ENCODE measurements at places on chromosomes 13 and 19. TPM values are rescaled to one million over a fixed set of nuclear protein-coding genes. Genes with fewer than 3 reads are reported as not detected.

The FLT3LG gene
- 1.4 TPM for total RNA-seq

The ZNF726 gene
- 0.52 TPM for total RNA-seq

The LAIR2 gene
- total RNA-seq: not detected

The CPB2 gene
- not detected for total RNA-seq
